Left forelimb (tissue), 1 donor: ENCODE measurements at places on chromosomes 2 and 18.
A peak's percentile ranks its signal among the peaks of the same experiment; 100 is the strongest.

GRCh38 chr2:240972636-240973521 is 25.5 kb upstream of the SNED1 start:
- DNase-seq: no peak

GRCh38 chr2:86000938-86001312 is 104.8 kb downstream of the POLR1A start:
- DNase-seq: peak; percentile 23

DNA sequence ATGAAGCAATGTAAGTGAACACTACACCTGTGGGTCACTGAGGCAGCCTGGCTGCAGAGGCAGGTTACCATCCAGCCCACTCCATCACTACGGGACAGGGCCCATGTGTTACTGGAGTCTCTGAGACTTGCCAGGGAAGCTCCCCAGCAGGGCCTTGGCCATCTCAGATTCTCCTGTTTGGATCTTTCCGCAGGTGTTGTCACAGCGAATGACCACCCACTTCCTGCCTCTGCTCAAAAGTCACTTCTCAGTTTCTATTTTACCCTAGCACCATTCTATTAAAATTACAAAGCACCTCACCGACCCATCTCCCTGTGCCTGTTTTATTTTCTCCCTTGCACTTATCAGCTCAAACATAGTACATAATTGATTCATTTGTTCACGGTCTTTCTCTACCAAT is 34.5 kb upstream of the L3MBTL4 start:
- DNase-seq: no peak

DNA sequence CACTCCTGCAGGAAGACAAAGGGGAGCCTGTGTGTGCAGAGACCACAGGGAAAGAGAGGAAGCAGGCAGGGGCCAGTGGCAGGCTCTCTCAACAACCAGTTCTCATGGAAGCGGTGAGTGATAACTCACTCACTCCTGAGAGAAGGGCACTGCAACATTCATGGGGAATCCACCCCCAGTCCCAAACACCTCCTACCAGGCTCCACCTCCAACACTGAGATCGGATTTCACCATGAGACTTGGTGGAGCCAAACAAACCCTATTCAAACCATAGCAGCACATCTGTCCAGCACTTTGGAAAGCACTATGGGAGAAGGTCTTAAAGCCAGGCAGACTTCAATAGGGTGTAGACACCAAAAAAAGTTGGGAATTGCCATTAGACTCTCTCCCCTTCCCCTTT is 345.7 kb upstream of the SPRED2 start:
- DNase-seq: no peak

DNA sequence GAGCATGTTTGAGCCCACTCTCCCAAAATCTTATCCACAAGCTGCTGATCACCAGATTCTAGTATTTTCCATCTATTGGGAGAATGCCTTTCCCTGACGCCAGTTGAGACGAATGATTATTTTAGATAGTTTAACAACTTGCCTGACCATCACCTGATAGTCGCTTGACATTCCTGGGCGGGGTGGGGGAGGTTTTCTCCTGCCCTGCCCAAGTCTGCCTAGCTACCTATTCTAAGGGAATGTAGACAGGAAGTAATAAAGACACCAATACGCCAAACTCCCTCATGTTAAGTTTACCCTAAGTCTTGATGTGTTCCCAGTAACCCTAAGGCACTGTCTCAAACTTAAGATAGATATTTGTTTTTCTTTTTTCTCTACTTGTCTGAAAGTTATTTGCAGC is 4.6 kb upstream of the ACAA2 start:
- no peak for DNase-seq

GRCh38 chr2:70981866-70982810 is 3.7 kb downstream of the ANKRD53 start:
- DNase-seq: peak; percentile 44

DNA sequence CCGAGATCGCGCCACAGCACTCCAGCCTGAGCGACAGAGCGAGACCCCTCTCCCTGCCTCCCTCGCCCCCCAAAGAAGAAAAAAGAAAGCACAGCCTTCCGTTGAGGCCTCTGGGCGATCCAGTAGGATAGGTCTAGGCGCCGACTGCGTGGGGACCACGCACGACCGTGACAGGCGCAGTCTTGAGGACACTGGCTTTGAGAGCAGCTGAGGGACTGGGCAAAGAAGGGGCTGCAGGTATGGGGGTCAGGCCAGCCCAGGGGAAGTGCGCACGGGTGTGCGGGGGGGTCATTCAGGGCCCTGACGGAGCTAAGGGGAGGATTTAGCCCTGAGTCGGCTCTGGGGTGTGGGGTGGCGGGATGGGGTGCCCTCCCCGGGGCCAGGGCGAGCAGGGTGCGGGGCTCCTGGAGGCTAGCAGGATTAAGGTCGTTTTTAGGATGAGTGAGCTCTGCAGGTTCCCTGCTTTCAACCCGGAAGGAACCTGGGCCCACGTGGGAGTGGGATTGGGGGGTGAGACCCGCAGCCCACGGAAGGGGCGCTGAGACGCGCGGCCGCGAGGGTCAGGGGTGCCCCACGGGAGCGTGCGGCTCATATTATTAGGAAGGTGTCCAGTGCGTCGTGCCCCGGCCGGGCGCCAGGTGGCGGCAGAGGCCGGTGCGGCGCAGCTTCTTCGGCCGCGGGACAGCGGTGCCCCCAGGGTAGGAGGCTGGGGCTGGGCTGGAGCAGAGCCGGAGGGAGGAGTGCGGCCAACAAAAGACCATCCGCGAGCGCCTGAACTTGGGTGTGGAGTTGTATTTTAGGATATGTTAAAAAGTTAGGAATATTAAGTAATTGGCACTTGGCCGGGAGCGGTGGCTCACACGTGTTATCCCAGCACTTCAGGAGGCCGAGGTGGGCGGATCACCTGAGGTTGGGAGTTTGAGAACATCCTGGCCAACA is 20.5 kb upstream of the ZNF236 start:
- no peak for DNase-seq

DNA sequence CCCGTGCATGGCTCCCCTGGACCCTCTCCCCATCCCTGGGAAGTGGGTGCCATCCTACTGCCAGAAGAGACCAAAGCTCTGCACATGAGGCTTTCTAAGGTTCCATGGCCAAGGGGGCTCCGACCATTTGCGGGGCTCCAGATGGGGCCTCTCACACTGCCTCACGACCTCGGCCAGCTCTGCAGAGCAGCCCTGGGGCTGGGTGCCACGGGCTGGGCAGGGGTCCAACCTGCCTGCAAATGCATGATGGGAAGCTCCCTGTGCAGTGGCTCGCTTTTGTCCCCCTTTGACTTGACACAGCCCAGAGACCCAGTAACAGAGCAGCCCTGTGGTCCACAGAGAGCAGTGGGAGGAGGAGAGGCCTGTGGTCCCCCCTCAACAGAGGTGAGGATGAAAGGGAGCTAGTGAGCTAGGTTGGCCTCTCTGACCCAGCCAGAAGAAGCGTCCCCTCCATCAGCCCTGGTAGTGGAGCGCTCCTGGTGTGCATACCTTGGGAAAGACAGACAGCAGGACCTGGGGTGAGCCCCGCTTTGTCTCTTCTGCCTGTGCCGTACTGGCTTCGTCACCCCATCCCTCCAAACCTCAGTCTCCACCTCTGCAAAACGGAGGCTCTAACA is 174.1 kb downstream of the DDX1 start:
- peak; percentile 40 for DNase-seq

GRCh38 chr18:43271593-43272432 is 5.5 kb downstream of the SYT4 start:
- DNase-seq: no peak

- no peak for DNase-seq
These were observed 15.1 kb downstream of the PHOSPHO2 start for GRCh38 chr2:169709331-169709730.

GRCh38 chr18:3332376-3332775 is 70.4 kb downstream of the MYL12B start:
- no peak for DNase-seq

GRCh38 chr2:190404487-190404886 is 3.7 kb upstream of the MFSD6 start:
- no peak for DNase-seq

GRCh38 chr18:35424356-35424755 is 47.2 kb upstream of the ZNF396 start:
- DNase-seq: no peak

- no peak for DNase-seq
These were observed 182.2 kb upstream of the NRP2 start for GRCh38 chr2:205500065-205500464.

DNA sequence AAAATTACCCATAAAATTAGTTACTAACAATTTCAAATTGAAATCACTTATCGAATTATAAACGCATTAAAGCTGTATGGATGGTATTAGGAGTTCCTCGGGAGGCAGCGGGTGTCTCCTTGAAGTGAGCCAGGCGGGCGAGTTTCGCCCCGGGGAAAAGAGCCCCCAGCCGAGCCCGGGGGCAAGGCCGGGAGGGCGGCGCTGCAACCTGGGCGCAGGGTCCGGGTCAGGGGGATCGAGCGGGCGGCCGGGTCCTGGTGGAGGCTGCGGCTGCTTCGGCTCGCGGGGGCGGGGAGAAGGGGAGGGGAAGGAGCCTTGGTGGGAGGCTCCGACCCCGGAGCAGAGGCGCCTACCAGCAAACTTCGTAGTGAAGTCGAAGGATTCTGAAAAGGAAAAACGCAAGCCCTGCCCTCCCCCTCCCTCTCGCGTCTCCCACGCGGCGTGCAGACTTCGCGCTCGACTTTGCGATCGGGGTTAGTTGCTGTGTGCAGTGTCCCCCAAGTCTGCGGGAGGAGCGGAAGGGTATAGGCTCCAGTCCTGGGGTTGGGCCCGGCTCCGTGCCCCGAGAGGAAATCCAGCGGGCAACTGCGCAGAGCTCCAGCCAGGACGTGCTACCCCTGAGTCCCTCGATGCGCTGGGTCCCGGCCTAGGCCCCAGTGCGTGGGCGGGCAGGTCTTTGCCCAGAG is 140.8 kb downstream of the MEIS1 start:
- DNase-seq: peak; percentile 74

DNA sequence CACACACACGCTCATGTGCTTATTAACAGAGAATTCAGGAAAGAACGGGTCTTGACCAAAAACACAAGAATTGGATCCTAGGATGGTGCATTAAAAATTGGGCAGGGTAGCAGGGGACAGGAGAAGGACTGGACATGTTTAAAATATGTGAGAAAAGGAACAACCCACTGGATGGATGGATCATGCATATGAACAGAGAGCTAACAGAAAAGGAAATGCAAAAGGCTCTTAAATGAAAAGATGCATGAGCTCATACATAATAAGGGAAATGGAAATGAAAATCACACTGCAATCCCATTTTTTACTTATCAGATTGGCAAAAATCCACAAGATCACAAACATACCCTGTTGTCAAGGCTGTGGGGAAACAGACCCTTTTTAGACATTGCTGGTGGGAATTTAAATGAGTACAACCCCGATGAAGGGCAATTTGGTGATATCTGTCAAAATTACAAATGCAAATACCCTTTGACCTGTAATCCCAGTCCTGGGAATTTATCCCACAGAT is 440.6 kb upstream of the SLC14A2 start:
- no peak for DNase-seq

- DNase-seq: no peak
These were observed 2165.0 kb upstream of the CELF4 start for GRCh38 chr18:39730606-39731005.

GRCh38 chr2:217695033-217695520 is 307.7 kb downstream of the TNS1 start:
- peak; percentile 11 for DNase-seq

DNA sequence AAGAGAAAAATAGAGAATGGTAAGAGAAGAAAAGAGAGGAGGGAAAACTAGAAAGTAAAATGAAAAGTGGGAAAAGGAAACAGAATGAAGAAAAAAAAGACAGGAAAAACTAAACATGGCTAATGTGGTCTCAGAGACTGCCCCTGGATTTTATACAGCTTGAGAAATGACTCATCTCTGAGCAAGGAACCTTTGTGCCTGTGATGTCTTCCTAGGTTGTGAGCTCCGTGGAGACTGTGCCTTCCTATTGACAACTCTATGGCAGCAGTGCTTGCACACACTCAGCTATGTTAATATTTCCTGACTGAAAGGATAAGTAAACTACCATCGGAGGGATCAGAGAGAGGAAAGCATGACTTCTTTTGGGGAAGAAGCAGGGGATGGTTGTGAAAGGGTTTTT is 203.8 kb downstream of the RDH14 start:
- DNase-seq: no peak

- DNase-seq: no peak
These were observed 95.8 kb downstream of the PAX3 start for GRCh38 chr2:222203041-222203440.

GRCh38 chr2:203763938-203764664 is 57.7 kb downstream of the CD28 start:
- DNase-seq: no peak

DNA sequence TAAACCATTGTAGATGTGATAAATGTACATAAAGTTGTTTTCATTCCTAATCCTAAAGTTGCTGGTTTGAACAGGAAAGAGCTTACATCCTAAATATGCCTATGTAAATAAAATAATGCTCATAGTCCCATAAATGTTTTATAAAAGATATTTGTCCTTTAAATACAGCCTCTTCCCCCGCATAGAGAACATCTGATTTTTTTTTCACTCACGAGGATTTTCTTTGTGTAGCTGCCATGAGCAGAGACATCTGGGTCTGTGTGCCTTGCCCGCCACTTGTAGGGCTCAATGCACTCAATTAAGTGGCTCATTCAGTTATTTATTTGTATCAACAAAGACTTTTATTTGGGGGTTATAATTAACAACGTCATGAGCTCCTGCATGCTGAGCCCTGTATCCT is 72.8 kb downstream of the SOWAHC start:
- DNase-seq: no peak

DNA sequence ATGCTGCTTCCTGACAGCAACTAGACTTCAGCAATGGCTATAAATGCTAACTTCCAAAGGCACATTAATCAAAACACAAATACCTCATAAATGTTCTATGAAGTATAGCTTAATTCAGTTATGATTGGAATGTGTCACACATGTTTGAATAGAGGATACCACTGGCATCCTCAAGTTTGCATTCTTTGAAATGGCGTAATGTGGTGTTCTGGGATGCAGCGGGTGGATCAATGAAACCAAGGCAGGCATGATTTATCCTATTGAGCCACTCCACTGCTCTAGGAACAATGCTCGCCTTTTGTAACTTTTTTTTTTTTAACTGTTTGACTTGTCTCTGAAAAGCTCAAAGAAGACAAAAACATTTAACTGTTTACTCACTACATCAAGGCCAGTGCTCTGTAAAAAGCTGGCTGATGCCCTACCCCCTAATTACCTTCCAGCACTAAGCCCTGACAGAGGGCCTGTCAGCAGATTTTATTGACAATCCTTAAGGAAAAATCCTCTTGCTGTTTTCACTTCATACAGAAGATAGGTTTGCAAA is 278.8 kb upstream of the SESTD1 start:
- DNase-seq: no peak
